Fibroblast of skin of left quadriceps (primary cell): ENCODE measurements at places on chromosomes 2 and 18.

GRCh38 chr18:34866739-34867138, 156.6 kb downstream of the DTNA start:
- DNase-seq: no peak

DNA sequence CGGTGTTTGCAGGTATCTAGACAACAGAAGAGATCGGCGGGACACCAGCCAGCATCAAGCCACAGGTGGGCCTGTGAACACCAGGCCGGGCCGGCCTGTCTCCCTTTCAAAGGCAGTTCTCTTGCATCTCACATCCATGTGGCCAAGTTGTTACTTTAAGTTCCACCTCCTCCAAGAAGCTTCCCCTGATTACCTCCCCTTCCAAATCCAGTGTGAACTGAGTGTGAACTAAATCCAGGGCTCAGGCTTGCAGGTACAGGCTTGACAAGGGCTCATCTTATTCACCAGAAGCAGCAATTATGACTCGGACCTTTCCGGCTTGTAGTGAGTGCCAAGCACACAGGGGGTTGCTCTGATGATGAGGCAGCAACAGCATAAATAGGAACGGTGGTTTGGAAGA, 3.9 kb downstream of the CRACDL start:
- no peak for DNase-seq

DNA sequence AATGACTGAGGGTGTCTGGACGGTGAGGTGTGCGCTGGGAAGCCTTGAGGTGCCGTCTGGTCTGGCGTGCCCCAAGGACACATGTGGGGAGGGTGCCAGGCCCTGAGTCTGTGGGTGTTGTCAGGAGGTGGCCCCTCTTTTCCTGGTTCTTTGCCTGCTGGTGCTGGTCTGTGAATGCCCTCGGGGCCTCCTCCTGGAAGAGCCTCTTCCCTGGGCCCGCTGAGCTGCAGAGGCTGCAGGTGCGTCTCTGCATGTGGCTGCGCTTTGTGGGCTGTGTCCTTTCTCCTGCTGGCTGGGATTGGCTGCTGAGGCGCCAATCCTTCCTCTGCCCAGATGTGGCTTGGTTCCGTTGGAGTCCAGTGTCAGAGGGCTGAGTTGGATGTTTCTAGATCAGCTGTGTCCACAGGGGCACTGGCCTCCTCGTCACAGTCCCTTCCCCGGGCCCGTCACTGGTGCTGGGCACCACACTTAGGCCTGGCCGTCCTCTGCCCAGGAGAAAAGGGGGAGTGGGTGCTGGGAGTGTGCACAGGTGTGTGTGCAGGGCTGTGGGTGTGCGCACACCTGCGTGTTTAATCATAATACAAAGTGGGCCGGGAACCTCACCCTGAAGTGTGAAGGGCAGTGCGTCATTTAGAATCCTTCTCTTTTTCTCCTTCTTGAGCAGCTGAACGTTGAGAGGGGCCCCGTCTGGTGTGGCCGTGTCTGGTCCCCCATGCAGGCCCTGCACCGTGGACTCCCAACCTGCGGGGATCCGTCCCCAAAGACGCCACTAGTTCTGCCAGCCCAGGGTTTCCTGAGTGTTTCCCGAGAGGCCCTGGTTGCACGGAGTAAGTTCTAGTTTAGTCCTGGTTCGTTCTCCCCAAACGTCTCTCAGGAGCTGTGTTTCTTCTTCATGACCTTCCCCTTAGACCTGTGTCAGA, 35.5 kb downstream of the RTP5 start:
- no peak for DNase-seq

DNA sequence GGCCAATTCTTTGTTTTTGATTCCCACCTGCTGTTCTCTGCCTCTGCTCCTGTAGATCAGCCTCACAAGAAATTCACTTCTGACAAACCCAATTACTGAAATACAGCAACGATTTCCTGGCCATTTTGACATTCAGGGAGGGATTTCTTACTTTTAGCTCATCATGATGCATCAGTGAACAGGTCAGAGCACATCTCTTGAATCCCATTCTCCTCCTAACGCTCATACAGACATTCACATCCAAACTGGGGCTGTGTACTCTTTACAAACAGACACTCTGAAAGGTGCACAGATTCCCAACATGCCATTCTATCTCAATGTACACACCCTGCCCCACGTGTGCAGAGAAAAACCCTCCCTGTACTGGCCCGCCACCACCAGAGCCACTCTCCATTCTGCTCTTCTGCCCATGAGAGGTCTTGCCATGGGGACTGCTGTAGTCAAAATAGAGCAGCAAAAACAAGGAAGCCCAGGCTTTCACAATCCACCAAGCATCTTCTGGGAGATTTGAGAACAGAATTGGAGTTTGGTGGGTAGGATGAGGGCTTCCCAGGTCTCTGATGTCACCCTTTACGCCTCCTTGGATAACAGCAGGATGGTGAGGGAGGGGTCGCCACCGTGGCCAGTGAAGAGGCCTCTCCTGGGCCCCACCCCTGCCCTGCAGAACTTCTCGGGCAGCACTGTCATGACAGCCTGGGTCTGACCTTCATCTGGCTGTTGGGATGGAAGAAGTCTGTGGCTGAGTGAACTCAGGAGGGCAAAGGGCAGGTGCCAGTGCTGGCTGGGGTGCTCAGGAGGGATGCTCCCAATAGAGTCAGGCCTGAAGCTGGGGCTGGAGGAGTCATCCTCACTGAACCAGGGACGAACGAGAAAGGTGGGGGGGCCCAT, 41.9 kb upstream of the ZFP36L2 start:
- DNase-seq: no peak

DNA sequence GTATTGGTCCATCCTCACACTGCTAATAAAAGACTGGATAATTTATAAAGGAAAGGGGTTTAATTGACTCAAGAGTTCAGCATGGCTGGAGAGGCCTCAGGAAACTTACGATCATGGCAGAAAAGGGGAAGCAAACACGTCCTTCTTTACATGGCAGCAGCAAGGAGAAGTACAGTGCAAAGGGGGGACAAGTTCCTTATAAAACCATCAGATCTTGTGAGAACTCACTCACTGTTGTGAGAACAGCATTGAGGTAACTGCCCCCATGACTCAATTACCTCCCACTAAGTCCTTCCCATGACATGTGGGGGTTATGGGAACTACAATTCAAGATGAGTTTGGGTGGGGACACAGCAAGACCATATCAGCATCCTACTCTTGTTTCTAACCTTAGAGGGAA, 37.0 kb downstream of the SP100 start:
- DNase-seq: no peak

DNA sequence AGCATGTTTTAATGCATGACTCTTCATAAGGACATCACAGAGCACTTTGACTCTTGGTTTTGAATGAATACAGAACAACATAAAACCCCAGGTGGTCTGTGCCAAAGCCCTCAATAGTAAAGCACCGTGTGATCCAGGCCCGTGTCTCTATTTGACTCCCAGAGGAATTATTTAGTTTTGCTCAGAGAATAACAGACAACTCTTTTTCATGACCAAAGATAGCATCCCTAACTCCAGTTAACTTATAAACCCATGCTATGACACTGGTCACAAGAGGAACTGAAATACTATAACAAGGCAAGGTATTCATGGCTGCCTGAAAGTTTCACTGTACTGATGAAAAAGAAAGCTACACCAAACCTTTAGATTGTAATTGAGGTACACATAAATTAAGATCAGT, 128.4 kb downstream of the IKZF2 start:
- no peak for DNase-seq

DNA sequence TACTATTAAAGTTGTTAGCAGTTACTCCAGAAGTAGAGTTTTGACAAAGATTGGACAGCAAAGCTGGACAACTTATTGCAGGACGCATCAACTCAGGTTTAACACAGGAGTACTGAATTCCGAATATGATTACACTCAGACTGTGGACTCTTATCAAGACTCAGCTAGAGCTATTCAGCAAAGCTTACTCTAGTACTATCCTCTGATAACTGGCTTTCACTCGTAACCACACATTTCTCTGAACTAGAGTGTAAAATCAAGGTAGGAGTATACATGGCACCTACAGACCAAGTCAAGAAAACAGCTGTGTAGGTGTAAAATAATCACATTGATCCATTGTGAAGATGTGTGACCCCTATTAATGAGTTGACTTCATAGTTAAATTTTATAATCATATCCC, 154.2 kb downstream of the RIT2 start:
- no peak for DNase-seq

- peak; percentile 64 for DNase-seq
Measured at GRCh38 chr2:140600116-140600515, 1530.7 kb downstream of the LRP1B start.

DNA sequence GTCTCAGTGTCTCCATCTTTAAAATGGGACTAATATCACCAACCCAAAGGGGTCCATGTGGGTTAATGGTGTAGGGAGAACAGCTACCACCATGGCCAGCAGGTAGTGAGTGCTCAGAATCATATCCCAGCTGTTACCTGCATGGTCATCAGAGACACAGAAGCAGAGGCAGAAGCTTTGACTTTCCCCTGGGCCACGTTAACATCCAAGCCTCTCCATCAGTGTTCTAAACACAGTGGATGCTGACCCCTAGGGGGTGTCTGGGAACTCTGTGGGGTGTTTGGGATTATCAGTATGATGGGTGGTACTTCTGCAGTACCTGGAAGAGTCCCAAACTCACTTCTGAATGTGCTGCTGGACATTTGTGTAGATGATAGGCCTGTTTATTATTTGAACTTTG, 93.6 kb downstream of the GYPC start:
- DNase-seq: no peak

- no peak for DNase-seq
Measured at GRCh38 chr18:74256190-74256589, 35.6 kb downstream of the CYB5A start.

DNA sequence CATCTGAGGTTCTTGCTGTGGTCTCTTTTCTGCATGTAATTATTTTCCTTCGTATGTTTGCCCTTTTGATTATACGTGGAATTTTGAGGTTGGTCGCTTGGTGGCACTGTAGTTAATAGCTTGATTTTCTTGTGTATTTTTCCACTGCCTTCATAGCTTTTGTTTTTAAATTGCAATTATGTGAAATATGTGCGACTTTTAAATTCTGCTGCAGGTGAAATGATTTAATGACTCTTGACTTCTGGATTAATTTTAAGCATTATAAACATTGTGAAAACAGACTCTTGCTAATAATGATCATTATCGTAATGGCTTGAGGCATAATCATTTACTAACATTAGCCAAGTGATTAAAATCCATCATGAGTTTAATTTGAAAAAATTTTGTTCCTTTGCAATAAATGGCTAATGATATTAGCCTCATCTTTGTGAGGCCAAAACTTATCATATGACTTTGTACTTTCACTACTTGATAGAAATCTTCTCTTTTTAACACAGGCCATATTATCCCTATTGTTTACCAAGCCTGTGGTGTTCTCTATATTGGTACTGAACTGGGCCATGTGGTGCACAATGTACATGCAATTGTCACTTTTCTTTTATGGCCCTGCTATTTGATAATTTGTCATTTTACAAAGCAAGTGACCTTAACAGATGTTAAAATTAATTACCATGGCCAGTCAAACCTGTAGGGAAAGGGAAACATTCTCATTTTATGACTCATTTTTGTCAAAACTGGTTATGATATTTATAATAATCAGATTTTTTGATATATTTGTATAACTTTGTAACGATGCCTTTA, 62.8 kb upstream of the NEUROD1 start:
- peak; percentile 33 for DNase-seq

- peak; percentile 8 for DNase-seq
Measured at GRCh38 chr2:95278051-95278471, 3.8 kb downstream of the PROM2 start.

- DNase-seq: no peak
Measured at GRCh38 chr2:128370468-128371247, 52.0 kb upstream of the HS6ST1 start.

GRCh38 chr2:223884399-223884798, 47.0 kb upstream of the AP1S3 start:
- DNase-seq: peak; percentile 3

DNA sequence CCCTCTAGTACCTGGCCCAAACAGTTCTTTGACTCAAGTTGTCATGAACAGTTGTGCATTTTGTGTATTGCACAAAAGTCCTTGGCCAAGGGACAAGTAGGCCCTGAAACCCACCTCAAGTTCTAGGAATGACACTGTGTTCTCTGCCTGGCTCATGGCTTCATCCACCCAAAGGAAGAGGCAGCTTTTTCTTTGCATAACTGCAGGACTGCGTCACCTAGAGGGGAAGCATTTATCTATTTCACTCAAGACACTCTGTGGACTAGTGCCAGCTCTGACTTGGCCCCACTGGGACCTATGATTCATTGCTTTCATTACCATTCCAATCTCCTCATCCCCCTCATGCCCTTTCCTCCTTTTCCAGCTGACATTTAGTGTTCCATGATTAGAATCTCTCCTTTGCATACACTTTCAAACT, 119.3 kb upstream of the SIX2 start:
- peak; percentile 94 for DNase-seq

DNA sequence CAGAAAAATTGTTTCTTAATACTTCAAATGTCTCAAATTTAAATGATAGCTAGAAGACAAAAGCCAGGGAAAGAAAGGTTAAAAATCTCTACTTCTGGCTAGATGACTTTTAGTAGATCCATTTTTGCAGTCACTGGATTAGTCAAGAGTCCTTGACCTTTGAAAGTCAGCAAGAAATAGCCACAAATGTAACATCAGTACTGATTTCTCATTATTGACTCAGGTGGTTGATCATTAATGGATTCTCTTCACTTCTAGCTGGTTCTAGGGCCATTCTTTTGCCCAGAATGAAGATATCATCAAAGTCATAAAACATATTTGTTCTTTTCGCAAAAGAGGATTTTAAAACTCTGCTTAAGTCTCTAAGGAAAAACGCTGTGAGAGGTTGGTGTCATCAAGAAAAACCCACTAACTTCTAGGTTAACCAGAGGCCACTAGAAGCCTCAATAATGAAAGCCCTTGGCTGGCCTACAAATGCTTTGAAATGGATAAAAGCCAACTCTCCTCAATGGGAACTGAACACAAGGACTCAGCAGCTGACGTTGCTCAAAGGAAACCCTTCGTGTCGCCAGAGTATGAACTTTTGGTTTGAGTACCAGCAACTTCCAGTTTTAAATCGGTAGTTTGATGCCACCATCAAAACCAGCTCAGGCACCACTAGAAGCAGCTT, 66.3 kb downstream of the IRS1 start:
- no peak for DNase-seq

- no peak for DNase-seq
Measured at GRCh38 chr2:176872406-176872805, 340.2 kb upstream of the HNRNPA3 start.

DNA sequence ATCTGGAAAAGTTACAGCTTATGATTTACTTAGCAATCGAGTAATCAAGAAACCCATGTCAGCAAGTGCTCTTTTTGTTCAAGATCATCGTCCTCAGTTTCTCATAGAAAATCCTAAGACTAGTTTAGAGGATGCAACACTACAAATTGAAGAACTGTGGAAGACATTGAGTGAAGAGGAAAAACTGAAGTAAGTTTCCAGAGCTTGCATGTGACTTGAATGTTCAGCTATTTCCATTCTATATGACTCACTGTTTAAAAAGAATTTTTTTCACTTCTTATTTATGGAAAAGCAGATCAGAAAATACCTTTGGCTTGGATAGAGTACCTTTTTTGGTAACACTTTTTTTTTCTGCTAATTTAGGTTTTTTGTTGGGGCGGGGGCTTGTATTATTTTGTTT, 70.7 kb downstream of the PMS1 start:
- DNase-seq: no peak

GRCh38 chr2:71749671-71750101, 296.3 kb downstream of the DYSF start:
- peak; percentile 49 for DNase-seq
